ENCODE measurements at places on chromosomes 6 and 20.

GRCh38 chr6:72739368-72739779, 117.5 kb downstream of the KCNQ5 start:
- DNase-seq = no peak

DNA sequence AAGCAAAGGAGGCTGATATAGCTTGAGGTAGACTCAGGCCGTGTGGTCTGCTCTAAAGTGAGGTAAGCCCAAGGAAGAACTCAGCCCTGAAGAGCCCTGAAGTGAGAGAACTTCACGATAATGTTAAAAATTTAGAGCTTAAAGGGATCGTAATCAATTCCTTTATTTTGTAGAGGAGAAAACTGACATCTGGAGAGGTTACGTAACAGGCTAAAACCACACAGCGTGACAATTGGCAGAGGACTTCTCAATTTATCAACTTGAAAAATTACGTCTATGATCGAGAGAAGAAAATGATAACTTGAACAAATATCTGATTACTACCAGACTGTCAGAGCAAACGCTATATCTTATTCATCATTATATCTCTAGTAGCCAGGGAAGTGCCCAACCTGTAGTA, 121.8 kb upstream of the FOXO3 start:
- DNase-seq = no peak

DNA sequence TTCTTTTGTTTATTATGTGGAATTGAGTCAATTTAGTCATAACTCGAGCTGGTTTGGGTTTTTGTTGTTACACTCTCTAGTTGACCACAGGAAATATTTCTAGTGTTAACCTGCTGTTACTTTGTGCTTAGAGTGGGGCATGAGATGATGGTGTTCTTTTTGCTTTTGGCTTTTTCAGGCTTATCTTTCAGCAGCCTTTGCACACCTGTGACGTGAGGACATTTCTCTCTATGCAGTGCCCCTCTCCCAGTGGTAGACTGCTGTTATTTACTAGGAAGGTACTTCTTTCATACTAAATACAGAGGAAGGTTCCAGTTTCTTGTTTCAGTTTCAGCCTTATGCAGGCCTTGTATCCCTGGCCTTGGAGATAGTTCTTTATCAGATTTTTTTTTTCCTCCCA, 766.8 kb upstream of the MAN1A1 start:
- no peak for DNase-seq

- DNase-seq = peak; percentile 73
Observed at GRCh38 chr20:7673841-7674240, 266.4 kb downstream of the HAO1 start.

- DNase-seq = no peak
Observed at GRCh38 chr20:57437672-57438330, 46.6 kb downstream of the RBM38 start.

GRCh38 chr20:13355411-13355810, 134.3 kb downstream of the ISM1 start:
- peak; percentile 37 for DNase-seq

DNA sequence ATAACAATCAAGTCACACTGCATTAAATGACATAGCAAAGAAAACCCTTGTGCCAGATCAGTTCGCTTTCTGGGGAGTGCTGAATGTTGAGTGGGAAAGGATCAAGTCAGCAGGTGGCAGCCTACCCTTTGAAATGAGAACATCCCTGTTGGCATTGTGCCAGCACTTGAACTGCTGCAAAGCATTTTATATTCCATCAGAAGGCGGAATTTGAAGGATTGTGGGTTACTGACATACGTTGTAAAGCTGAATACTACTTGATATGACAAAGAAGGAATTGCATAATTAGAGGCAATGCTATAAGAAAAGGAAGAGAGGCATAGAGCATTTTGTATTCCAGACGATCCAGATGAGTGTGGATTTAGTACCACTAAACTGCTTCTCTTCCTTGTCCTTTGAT, 26.5 kb downstream of the BCKDHB start:
- DNase-seq = peak; percentile 70

- no peak for DNase-seq
Observed at GRCh38 chr6:48080227-48081009, 30.6 kb downstream of the PTCHD4 start.

DNA sequence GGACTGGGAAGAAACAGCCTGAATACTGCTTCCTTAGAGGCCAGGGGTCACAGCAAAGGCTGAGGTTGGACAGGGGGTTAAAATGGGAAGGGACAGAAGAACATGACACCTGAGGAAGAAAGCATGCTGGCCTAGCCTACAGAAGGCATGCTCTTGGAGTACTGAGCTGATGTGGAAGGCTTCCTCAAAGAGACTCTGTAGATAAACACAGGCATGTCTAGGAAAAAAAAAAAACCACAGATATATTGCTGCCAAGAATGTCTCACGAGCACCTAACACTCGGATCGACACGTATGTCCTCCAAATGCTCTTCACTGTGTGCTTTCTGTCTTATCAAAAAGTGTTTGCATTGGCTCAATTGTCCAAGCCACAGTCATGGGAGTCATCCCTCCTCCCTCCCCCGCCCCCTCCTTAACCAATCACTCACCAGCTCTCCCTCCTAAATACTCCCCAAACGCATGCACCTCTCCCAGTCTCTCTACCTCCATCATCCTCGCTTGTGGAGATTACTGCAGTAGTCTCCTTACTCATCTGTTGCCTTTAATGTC, 101.1 kb upstream of the LRFN2 start:
- DNase-seq = no peak

- DNase-seq = no peak
Observed at GRCh38 chr20:40703975-40704530, 15.0 kb upstream of the MAFB start.

- DNase-seq = no peak
Observed at GRCh38 chr20:1944345-1945091, 49.3 kb downstream of the SIRPA start.

- DNase-seq = peak; percentile 54
Observed at GRCh38 chr20:50918403-50918802, 12.8 kb downstream of the ADNP start.

- DNase-seq = no peak
Observed at GRCh38 chr6:68615938-68616337, 19.1 kb upstream of the ADGRB3 start.

DNA sequence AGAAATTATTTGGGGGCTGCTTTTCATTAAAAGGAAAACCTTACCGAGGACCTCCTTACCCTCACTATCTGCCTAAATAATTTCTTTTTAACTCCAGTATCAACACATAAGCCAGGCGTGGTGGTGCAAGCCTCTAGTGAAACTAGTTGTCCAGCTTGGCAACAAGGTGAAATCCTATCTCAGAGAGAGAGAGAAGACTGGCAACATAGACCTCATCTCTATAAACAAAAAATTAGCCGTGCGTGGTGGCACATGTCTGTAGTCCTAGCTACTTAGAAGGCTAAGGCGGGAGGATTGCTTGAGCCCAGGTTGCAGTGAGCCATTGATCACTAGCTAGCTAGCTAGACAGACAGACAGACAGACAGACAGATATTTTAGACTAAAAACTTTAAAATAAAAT, 92.5 kb downstream of the ARMC2 start:
- no peak for DNase-seq

GRCh38 chr6:10389739-10390494, 25.0 kb downstream of the TFAP2A start:
- no peak for DNase-seq

DNA sequence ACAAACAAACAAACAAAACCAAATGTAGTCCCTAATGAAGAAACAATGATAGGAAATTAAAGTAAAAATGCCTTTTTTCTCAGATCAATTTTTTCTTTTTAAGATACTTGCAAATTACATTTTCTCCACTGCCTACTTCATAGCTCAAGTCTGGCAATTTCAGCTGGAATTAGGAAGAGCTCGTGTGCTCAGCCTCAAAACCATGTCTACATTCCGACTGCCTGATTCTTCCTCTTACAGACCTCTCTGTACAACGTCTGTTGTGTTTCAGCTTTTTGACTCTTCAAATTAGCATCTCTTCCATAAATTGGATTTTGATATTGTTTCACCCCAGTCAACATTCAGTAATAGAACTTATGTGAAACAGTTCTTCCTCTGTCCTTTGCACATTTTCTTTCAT, 9.3 kb upstream of the EDN1 start:
- DNase-seq = peak; percentile 23

DNA sequence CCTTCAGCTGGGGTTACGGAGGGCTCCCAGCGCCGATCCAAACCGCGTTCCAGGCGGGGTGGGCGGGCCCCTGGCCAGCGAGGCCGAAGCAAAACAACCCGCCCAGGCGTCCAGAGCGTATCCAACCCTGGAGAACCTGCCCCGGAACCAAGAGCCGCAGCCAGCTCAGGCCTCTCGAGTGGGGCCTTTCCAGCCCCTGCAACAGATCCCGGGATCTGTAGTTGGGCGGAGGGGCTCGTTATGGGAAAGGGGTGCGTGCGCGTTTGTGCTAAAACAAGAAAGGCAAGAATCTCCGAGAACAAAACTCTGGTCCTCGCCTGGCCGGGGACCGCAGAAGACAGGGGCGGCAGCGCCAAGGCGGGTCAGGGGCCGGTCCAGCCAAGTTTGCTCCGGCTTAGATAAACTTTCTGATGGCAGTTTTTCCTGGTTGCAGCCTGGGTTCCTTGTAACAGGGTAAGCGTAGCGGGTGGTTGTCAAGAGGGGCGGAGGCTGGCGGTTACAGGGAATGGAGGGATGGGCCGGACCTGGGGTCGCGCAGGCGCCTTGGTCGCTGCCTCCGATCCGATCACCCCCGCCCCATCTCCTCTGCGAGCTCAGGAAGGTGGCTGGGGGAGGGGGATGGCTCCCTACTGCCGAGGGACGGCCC, 448 bp upstream of the RIN2 start:
- DNase-seq = peak; percentile 91

GRCh38 chr6:135895231-135895911, 43.9 kb downstream of the PDE7B start:
- DNase-seq = no peak

GRCh38 chr20:37219751-37220668, 40.7 kb upstream of the MROH8 start:
- no peak for DNase-seq

- peak; percentile 68 for DNase-seq
Observed at GRCh38 chr6:159174263-159174969, 5.2 kb downstream of the FNDC1 start.

DNA sequence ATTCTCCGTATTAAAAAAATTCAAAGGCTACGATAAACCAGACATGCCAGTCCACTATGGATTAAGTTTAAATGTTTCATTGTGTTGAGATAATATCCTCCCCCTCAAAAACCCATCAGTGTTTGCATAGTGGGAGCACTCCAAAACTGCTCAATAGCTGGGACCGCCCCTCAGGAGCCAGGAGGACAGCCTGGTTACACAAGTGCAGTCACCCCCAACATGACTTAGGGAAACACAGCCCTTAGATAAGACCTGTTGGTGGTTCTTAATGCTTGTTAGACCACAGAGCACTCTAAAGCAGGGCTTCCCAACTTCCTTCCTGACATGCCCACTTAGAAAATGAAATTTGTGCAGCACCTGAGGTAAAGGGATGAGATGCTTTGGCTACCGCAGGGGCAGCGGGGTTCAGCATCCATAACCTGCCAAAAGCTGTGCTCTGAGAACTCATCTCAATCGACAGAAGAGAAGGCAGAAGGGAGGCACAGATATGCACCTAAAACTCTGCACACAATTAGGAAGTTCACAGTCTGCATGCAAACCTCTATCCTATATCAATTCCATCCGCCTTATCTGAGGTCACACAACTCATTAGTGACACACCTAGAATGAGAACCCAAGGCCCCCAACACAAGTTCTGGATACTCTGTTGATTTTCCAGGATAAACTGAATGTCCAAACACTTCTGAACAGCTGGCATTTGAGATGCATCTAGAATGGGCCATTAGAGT, 74.3 kb downstream of the RALGAPA2 start:
- DNase-seq = no peak

DNA sequence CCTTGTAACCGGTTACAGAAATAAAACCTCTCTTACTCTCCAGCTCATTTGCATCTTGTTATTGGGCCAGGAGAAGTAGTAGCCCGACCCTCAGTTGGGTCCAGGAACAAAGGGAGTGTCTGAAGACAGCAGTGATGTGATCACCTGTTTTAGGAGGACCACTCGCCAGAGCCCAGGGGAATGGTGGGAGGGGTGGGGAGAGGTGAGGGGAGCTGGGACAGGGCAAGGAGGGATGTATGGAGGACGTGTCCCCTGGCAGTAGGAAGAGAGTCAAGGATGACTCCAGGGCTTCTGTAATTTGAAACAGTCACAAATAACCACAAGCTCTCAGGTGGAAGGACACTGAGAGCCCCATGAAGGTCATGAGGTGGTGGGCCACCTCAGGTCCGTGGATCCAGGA, 1.4 kb upstream of the PCMTD2 start:
- DNase-seq = no peak

- no peak for DNase-seq
Observed at GRCh38 chr6:163428373-163428772, 13.9 kb downstream of the QKI start.

DNA sequence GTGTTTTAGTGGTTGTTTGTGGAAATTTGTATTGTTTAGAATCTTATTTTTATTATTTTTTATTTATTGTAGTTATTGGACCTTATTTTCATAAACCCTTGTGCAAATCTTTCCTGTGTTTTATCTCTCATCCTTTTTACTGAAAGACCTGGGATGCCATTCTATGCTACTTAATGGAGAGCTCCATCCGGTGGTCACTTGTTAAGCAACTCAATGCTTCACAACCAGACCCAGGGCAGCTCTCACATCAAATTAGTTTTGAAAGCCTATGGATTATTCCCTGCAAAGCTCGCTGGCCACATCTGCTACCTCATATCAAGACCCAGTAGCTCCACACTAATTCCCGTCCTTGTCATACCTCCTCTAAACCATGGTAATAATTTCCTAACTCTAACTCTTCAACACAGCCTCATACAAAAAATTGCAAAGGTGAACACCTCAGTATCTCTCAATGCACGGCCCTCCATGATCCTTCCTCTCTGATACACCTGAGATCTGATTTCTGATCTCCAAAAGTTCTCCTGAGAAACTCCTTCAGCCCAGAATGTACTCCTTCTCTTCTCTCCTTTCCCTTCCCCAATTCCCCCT, 296.6 kb upstream of the MANEA start:
- DNase-seq = peak; percentile 1

DNA sequence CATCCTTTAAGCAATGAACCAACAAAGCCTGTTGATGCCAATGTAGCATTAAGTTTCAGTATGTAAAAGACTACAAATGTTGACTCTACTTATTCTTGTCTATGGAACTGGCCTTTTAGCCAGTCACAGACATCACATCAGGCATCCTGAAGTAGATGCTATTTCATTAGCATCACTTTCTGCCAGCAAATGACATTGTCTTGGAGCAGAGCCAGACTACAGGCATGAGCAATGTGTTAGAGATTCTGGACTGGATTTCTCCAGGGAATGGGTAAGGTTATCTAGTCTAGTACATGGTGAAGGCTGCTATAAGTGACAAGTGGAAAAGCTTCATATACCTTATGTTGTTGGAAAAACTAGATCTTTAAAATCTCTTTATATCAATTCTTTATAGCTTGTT, 142.9 kb downstream of the ADGRB3 start:
- DNase-seq = no peak

DNA sequence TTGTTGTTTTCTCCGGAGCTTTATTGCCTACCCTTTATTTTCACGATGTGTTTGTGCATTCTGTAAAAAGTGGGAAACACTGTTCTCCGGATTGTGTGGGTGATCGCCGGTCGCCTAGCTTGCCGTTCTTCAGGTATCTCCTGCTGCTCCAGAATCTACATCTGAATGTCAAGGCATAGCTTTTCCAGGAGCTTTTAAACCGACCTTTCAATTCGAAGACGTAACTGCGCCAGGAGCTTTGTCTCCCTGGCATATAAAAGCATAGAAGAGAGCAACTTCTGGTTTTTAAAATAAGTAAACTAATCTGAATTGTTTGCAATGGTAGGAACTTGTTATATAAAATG, 96.0 kb downstream of the HFE start:
- no peak for DNase-seq

Data from fibroblast of villous mesenchyme (primary cell).